NCI-H2171 treated with DMSO at 0.1 percent for 48 hours (cell line): ENCODE measurements at places on chromosomes 6 and 20.

- DNase-seq = no peak
These were observed 14.0 kb upstream of the SERPINB9 start for GRCh38 chr6:2917065-2917464.

GRCh38 chr6:32196682-32197616 is 4.5 kb upstream of the GPSM3 start:
- no peak for DNase-seq

DNA sequence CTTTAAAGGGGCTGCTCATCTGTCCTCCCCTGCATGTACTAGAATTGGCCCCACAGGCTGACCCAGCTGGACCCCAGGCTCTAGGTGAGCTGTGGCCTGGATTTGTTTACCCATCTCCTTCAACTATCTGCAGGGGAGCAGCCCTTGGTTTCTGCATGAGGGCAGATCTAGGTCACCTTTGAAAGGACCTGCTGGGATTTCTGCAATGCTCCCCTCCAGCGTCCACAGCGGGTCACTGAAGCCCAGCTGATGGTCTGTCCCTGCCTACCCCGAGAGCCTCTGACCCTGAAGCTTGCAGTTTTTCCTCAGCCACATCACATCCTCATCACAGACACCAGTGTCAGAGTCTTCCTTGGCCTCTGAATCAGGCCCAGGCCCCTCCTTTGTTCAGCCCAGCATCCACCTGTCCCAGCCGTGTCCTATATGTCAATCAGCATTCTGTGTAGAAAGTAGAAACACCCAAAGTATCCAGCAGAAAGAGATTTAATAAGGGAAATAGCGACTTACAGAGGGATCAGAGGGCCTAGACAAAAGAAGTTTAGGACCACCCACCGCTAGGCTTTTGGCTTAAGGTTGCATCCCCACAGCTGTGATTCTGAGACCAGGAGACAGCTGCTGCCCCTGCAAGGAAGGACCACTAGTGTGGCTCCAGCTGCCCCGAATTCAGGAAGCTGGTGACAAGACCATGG is 243.1 kb downstream of the LRFN2 start:
- DNase-seq = no peak

GRCh38 chr6:167660944-167661551 is 165.7 kb upstream of the AFDN start:
- no peak for DNase-seq

DNA sequence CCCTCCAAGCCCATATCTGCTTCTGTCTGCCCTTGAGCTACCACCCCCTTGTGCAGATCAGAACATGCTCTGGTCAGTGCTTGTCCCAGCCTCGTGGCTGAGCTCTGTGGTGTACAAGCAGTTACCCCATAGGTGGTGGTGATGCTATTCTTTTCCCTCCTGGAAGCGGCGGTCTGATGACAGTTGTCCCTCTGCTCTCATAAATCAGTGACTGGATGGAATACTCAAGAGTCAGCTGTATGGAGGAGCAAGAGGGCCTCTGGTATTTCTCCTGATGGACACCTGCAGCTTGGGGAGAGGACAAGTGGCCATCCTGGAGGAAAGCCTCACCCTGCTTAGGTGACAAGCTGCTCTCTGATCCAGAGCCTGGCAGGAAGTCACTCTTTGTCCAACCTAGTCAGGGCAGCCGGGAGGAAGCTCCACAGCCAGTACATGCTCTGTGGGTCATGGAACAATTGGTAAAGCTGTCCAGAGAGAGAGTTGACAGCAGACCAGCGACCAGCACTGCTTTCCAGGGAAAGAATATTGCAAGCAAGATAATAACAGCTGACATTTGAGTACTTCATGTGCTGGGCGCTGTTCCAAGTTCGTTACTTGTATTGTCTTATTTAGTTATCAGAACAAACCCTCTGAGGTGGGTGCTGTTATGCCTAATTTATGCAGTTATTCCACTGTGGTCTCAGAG is 47.1 kb downstream of the SCAND1 start:
- DNase-seq = peak; percentile 29

DNA sequence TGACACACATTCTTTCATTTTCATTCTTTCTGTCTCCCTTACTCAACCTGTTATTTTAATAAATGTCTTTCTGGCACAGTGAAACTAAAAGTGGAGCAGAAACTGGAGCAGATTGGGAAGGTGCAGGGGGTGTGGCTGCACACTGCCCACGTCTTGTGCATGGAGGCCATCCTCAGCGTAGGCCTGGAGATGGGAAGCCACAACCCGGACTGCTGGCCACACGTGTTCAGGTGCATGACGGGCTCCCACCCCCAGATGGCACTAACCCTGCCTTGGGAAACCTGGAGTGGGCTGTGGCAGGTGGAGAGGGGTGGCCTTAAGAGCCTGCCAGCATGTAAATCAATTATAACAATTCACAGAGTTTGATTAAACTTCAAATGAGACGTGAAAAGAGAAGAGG is 71.4 kb upstream of the PBOV1 start:
- DNase-seq = peak; percentile 28

DNA sequence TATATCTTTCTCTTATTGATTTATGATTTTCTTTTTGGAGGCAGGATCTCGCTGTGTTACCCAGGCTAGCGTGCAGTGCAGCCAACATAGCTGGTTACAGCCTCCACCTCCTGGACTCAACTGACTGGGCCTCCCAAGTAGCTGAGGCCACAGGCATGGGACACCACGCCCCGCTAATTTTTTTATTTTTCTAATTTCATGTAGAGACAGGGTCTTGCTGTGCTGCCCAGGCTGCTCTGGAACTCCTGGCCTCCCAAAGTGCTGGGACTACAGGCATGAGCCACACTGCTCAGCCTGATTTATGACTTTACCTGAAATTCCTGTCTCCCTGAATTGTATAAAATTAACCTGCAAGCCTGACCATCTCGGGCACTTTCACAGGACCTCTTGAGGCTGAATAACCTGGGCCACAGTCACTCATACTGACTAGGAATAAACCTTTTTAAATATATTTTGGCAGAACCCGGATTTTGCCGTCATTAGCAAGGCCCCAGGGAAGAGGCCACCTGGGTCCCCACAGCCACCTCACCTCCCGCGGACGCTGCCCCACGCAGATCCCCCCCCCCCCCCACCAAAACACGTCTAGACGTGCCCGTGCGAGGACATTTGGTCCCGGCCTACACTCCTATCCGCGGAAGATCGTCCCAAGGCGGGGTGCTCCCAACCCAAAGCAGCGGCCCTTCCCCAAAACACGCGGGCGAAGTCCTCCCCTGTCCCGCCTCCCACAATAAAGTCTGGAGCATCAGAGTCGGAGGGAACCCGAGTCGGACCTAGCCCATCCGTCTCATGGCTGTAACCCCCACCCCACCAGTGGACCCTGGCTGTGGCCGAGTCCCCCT is 902 bp downstream of the ZNF337 start:
- DNase-seq = no peak

- no peak for DNase-seq
These were observed 730.4 kb downstream of the C6orf118 start for GRCh38 chr6:164579035-164579434.

DNA sequence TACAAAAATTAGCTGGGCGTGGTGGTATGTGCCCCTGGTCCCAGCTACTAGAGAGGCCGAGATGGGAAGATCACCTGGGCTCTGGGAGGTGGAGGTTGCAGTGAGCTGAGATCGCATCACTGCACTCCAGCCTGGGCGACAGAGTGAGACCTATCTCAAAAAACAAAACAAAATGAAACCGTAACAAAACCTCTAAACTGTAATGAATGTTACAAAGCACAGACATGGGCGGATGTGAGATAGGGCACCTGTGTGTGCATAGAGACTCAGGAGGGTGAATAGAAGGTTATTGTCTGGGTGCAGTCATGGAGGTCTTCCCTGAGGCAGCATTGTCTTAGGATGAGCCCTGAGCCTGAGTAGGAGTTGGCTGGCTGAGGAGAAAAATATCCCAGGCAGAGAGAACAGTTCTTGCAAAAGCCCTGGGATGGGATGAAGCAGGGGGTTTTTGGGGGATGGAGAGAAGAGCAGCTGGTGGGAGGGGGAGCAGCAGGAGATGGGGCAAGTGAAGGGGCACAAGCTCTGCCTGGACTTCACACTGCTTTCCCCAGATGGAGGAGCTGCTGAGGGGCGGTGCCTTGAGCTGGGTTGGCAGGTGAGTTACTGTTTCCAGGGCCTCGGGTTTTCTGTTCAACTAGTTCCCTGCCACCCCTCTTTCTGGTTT is 5.2 kb downstream of the BCAS4 start:
- DNase-seq = no peak

DNA sequence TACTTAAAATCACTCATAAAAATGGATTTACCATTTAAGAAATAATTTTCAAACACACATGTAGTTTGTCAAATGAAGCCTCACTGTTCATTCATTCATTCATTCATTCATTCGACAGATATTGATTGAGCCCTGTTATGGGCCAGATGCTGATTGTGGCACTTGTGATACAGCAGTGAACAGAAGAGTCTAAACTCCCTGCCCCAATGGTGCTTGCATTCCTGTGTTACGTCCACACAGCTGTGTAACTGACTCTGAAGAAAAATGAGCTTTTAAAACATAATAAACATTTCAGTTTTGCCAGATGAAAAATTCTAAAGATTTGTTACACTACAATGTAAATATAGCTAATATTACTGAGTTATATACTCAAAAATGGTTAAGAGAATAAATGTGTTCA is 46.2 kb downstream of the BACH2 start:
- no peak for DNase-seq

DNA sequence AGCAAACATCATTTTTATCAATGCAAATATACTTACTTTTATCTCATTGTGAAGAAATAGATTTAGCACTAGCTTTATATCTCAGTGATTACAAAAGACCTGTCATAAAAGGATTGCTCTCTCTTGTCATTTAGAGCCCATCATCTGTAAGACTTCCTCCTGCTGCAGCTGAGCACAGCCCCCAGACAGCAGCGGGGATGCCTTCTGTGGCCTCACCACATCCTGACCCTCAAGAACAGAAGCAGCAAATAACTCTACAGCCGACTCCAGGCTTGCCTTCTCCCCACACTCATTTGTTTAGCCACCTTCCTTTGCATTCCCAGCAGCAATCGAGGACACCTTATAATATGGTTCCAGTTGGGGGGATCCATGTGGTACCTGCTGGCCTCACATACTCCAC is 127.0 kb upstream of the EDN1 start:
- no peak for DNase-seq

DNA sequence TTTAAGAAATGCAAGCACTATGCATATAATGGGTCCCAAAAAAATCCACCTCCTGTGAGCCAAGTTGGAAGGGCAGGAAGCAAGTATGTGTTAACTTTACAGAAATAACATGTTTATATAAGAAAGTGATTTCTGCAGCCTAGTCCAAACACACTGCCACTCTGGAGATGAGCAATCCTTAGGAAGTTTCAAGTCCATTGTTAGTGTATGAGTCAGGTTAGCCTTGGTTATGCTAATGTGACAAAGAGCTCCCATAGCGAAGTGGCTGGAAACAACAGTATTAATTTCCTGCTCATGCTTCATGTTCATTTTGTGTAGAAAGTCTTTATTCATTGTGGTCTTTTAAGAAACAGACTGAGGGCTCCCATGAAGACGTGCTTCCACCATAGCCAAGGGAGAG is 121.4 kb downstream of the TBXT start:
- no peak for DNase-seq

DNA sequence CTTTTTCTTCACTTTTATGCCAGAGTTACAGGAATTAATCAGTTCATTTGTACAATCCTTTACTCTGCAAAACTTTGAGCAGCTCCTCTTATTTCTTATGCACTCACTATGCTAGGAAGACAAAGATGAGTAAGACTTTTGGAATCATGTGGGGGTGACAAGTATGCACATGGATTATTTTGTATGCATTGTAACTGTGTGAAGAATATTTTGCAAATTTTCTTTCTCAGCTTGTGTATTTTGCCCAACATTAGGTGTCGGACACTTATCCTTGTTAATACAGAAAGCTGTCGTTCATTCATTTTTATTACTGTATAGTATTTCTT is 88.6 kb downstream of the PPP1R14C start:
- DNase-seq = no peak

- no peak for DNase-seq
These were observed 66.2 kb downstream of the ABHD12 start for GRCh38 chr20:25324412-25324811.

DNA sequence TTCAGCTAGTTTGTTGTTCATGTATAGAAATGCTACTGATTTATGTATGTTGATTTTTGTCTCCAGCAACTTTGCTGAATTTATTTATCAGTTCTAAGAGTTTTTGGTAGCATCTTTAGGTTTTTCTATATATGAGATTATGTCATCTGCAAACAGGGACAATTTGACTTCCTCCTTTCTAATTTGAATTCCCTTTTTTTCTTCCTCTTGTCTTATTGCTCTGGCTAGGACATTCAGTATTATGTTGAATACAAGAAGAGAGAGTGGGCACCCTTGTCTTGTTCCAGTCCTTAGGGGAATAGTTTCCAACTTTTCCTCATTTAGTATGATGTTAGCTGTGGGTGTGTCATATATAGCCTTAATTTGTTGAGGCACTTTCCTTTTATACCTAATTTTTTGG is 58.2 kb downstream of the CDH26 start:
- DNase-seq = no peak

DNA sequence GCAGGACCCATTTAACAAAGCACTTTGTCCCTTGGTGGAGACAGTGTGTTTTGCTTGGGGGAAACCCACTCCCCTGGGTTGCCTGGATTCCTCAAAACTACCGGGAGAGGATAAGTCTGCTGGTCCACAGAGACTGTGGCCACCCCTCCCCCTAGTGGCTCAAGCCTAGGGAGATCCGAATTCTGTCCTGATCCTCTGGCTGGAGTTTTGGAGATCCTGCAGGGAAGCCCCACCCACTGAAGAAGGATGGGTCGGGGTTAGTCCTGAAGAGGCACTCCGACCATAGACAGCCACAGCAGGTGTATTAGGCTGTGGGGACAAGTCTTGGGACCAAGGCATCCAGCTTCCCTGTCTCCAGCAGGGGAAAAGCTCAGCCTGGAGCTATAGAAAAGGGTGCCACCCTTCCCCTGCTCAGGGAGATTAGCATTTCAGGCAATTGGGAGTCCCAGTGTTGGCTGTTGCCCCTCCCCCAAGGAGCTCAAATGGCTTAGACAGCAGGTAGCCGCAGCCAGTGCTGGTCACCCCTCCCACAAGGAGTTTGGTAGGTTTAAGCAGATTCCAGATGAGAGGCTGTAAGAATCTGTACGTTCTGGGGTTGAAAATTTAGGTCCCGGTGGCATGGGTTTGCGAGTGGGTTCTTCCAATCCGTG is 750.0 kb downstream of the TBC1D32 start:
- DNase-seq = no peak

GRCh38 chr6:79498842-79499241 is 38.4 kb downstream of the LCA5 start:
- DNase-seq = no peak

- peak; percentile 87 for DNase-seq
These were observed 69.6 kb downstream of the HFE start for GRCh38 chr6:26156850-26157250.

GRCh38 chr6:157020398-157020797 is 243.2 kb downstream of the ARID1B start:
- DNase-seq = no peak
